Omental fat pad (tissue), 4 donors: ENCODE measurements at places on chromosomes 2 and 18. TPM values are rescaled to one million over a fixed set of nuclear protein-coding genes. Genes with fewer than 3 reads are reported as not detected.

DLX1 gene
- not detected for total RNA-seq

DNA sequence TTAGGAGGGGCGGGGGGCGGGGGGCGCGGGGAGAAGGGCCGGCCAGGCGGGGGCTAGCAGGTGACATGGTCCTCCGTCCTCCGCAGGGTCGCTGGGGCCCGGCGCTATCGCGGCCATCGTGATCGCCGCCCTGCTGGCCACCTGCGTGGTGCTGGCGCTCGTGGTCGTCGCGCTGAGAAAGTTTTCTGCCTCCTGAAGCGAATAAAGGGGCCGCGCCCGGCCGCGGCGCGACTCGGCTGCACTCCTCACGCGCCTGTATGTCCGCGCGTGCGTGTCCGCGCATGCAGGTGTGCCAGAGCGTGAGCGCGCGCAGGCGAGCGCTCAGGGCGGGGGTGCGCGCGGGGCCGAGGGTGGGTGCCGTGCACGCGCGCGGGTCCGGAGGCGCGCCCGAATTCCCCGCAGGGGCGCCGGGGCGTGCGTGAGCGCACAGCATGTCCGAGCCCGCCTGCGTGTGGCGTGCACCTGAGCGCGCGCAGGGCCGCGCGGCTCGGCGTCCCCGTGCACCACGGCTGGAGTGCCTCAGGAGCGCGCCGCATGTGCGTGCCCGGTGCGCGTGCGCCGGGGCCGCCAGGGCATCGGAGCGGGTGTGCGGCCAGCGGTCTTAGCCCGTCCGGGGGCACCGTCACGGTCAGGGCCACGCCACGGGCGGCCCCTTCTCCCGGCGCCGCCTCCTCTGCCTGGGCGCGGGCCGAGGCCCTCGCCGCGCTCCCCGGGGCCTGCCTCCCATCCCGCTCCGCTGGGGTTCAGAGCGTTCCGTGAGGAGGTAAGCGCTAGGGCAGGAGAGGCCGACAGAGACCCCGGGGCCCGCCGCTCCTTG is 6.3 kb downstream of the SNORC start:
- no peak for DNase-seq

DNA sequence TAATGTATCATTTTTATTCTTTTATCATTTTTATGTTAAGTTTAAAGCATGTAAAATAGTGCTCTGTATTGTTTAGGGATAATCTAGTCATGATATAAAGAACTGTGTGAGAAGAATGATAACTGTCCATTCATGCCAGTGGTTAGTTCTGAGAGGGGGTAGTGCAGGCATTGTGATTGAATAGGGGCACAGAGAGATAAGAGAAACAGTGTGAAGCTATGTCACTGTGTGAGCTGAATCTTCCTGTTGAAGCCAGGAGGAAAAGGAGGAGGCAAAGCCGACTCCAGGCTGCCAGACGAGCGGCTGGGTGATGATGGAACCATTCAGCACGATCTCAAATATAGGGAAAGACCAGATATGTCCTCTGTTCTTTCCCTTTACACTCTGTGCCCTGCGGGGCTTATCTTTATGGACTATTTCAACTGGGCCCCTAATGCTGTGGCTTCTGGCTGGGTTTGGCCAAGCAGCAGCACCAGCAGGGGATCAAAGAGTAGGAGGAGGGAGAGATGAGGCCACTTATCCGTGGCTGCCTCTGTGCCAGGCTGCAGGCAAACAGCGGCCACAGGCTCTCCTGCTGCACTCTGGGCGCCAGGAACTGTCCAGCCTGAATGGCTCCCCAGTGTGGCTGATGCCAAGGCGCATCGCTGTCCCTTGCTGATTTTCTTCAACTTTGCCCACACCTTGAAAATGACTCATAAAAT is 128.0 kb downstream of the SPP2 start:
- DNase-seq = no peak

GRCh38 chr2:22748909-22749308 is 636.1 kb upstream of the KLHL29 start:
- DNase-seq = no peak

PER2 gene
- 11.8 TPM for total RNA-seq

- no peak for DNase-seq
Observed at GRCh38 chr2:146503366-146503765, 1341.5 kb upstream of the ACVR2A start.

DNA sequence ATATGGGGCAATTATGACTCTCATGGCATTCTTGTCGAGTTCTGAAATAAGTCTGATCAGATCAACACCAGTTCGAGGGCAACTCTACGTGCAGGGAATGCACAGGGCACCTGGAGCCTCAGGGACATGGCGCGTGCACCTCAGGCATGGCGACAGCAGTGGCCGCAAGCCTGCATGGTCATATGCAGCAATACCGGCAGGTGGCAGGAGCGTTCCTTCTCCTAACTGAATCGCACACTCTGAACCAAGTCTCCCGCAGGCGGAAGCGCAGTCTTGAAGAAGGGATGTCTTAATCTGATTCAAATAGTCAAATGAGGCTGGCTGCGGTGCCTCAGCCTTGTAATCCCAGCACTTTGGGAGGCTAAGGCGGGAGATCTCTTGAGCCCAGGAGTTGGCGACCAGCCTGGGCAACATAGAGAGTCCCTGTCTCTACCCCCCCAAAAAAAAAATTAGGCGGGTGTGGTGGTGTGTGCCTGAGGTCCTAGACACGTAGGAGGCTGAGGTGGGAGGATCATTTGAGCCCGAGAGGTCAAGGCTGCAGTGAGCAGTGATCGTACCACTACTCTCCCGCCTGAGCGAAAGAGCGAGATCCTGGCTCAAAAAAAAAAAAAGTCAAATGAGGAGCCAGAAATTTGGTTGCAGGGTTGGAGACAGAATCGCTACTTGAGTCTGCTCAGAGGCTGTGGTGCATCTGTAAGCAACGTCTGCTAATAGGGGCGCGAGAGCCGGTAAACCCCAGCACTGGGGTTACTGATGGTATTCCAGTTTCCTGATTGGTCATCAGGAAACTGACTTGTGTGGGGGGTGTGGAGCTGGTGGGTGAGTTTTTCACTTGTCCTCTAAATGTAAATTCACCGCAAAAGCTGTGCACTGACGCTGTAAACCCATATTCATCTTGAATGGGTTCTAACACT is 28.8 kb downstream of the FHL2 start:
- peak; percentile 87 for DNase-seq

DNA sequence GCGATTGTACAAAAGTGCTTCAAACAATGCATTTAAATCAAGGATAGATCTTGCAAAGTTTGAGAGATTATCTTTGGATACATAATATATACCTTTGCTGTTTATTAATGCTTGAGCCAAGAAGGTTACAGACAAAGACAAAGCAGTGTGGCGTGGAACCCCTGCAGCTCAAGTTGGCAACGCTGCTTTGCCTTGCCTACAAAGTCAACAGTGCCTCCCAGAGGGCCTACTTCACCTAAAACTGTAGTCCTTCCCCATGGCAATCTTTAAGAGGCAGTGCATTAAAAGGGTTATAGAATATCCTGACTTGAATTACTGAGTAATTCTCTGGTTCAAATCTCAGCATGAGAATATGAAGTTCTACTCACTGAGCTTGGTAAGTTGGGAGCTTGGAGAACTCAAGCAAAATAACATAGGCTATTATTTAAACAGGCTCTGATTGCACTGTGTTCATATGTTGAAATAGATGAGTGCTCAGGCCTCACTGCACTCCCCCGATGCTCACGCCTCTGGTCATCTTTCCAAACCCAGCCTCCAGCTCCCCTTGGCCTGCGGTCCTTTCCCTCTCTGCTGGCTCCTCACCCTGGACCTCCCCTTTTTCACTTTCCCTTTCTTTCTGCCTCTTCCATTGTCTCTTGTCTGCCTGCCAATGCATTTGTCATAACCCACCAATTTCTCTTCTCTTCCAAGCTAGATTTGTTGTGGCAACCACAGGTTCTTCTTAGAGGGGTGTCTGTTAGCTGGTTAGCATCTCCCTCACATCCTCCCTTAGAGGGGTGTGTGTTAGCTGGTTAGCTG is 96.5 kb downstream of the MYT1L start:
- DNase-seq = no peak
